Muscle of leg (tissue), 16 donors: ENCODE measurements at places on chromosomes 12 and 14. TPM values are rescaled to one million over a fixed set of nuclear protein-coding genes. Genes with fewer than 3 reads are reported as not detected.

Gene TTLL5
- total RNA-seq = 14.1 TPM

Gene IQSEC3
- total RNA-seq = 1.1 TPM

Gene C12orf56
- 0.80 TPM for total RNA-seq

Gene LMO3
- total RNA-seq = 1.8 TPM

Gene RILPL2
- total RNA-seq = 1.2 TPM

Gene PGF
- 30.2 TPM for total RNA-seq

Gene LHX5
- not detected for total RNA-seq

Gene PPTC7
- total RNA-seq = 3.8 TPM

Gene TMEM117
- total RNA-seq = 13.0 TPM

Gene PABPN1
- total RNA-seq = 58.2 TPM

Gene AKAP6
- 87.1 TPM for total RNA-seq

Gene KHNYN
- total RNA-seq = 35.6 TPM

Gene KRT75
- not detected for total RNA-seq

Gene LMNTD1
- total RNA-seq = 0.18 TPM

Gene ABCC9
- total RNA-seq = 104 TPM

Gene LRFN5
- total RNA-seq = 10.0 TPM

Gene DNAJC22
- 0.04 TPM for total RNA-seq

Gene STAT6
- total RNA-seq = 26.9 TPM

Gene RNASE2
- total RNA-seq = 0.13 TPM

Gene KRT85
- total RNA-seq = not detected

Gene MUCL1
- not detected for total RNA-seq

Gene KRT77
- not detected for total RNA-seq

Gene HOXC5
- total RNA-seq = 1.1 TPM

Gene DHRS2
- total RNA-seq = 0.09 TPM

Gene SLC10A1
- total RNA-seq = not detected

Gene GPRC5D
- not detected for total RNA-seq
